Stimulated activated effector memory CD8-positive, alpha-beta T cell treated with anti-CD3 and anti-CD28 coated beads, Interleukin-12 subunit alpha, Interleukin-12 subunit beta, amount 100 ng/mL, for 72 hours (primary cell): ENCODE measurements at places on chromosomes 6 and 20.

GRCh38 chr6:159973951-159974350 lies 5.1 kb downstream of the IGF2R start:
- no peak for DNase-seq

GRCh38 chr6:149867876-149868640 lies 3.9 kb upstream of the LRP11 start:
- DNase-seq: no peak

DNA sequence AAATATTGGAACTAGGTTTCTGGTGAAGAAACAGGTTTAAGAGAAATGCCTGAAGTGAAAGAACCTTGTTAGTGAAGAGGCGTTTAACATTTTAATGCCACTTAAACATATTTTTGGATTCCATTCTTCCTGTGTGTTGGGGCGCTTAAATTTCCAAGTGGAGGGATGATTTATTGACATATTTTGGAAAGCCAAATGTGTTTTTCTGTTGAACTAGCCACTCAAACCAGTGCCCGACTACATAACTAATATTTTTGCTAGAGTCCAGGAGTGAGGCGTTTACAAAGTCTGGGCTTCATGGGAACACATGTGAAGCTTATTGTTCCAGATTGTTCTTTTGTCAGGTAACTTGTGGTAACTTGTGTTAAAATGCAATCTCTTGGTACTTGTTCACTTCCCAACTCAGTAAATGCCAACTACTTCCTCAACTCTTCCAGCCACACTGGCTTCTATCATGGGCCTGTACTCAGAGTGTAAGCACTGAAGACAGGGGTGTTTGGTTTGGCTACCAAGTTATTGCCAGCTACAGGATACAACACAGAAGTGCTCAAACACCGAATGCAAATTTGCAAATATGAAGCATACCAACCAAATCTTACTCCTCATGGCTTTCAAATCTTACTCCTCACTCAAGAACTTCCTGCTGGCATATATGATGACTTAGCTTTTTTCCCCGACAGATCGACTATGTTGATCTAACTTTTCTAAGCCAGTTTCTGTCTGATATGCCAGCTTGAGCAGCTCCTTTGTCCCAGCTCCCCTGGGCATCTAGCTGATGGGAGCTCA lies 2.0 kb upstream of the ZNFX1 start:
- DNase-seq: no peak

- no peak for DNase-seq
Observed at GRCh38 chr6:7617801-7618764, 28.1 kb downstream of the SNRNP48 start.

- DNase-seq: no peak
Observed at GRCh38 chr6:53735896-53736295, 58.9 kb upstream of the LRRC1 start.

- no peak for DNase-seq
Observed at GRCh38 chr6:93792746-93793145, 373.4 kb upstream of the EPHA7 start.

- no peak for DNase-seq
Observed at GRCh38 chr6:155690820-155691219, 235.2 kb upstream of the NOX3 start.

DNA sequence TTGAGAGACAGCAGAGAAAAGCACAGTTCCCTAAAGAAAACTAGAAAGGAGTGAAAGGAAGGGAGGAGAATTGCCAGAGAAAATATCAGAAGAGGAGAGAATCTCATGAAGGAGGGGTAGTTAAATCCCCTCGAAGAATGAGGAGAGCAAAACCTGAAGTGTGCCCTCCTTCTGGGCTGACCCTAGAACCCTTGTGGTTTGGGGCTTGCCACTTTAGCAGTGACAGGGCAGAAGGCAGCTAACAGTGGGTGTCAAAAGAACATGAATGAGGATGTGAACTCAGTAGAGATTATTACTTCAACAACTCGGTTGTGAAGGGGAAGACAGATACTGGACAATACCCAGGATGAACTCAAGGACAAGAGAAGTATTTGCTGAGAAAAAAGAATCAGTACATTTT lies 73.6 kb downstream of the RALGAPA2 start:
- no peak for DNase-seq

- DNase-seq: no peak
Observed at GRCh38 chr6:114033606-114034005, 62.7 kb upstream of the HDAC2 start.

- no peak for DNase-seq
Observed at GRCh38 chr6:28005975-28006374, 48.9 kb downstream of the OR2B6 start.

- DNase-seq: peak; percentile 74
Observed at GRCh38 chr6:33700391-33701050, 11.0 kb downstream of the UQCC2 start.

- no peak for DNase-seq
Observed at GRCh38 chr20:64168381-64169090, 4.3 kb downstream of the MYT1 start.

DNA sequence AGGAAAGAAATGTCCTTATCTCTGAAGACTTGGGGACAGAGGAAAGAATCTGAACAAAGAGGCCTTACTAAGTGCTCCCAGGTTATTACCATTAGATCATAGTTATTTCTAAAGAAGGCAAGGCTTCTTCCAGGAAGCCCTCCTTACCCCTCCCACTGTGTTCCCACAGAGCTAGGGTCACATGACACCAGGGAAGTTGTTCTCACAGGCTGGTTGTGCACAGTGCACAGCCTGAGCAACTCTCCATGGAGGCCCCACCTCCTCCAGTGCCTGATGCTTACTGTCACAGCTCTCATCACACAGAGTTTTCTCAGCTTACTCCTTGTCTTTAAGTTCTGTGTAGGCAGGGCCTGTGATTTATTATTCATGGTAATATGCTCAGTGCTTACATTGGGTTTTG lies 68.9 kb upstream of the SCGN start:
- DNase-seq: no peak

- DNase-seq: peak; percentile 24
Observed at GRCh38 chr6:155186052-155186658, 77.7 kb upstream of the CLDN20 start.

GRCh38 chr6:104411302-104411701 lies 448.4 kb downstream of the HACE1 start:
- DNase-seq: no peak

DNA sequence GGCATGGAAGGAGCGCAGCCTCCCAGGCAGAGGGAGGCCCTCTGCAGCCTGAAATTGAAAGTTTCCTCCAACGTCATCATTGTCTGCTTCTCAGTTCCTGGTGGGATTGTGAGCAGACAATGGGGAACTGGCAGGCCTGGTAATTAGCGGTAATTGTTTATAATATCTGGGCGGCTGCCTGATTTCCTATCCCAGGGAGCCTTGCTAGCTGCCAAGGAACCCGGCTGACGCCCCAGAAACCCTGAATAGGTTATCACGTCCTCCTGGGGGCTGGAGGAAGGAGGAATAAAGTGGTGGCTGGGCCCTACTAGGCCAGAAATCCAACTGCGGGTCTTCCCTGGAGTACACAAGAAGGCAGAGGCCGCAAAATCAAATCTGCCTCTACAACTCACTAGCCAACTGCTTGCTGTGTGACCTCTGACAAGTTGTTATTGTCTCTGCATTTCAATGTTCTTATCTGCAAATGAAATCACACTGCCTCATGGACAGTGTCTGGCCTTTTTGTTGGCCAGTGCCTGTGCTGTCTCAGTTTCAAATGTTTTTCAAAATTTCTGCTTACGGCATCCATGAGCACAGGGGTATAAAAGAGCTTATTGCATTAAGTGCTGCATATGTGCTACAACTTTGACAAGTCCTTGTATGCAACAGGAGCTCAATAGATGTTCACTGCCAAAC lies 16.9 kb downstream of the KCNK15 start:
- no peak for DNase-seq

DNA sequence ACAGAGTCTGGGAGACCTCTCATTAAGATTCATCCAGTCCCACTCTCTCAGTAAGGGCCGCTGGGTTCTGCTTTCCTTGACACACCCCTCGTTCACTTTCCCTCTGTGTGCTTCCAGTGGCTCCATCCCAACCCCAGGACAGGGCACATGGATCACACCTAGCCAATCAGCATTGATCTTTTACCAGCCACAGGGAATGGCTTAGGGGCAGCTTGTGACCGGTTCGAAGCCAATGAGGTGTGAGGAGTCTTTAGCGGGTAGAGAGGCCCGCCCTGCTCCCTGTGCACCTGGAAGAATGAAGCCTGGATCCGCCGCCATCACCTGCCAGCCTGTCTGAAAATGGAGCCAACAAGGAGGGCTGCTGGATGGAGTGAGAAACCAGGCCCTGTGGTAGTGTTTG lies 35.2 kb upstream of the OVOL2 start:
- DNase-seq: no peak

DNA sequence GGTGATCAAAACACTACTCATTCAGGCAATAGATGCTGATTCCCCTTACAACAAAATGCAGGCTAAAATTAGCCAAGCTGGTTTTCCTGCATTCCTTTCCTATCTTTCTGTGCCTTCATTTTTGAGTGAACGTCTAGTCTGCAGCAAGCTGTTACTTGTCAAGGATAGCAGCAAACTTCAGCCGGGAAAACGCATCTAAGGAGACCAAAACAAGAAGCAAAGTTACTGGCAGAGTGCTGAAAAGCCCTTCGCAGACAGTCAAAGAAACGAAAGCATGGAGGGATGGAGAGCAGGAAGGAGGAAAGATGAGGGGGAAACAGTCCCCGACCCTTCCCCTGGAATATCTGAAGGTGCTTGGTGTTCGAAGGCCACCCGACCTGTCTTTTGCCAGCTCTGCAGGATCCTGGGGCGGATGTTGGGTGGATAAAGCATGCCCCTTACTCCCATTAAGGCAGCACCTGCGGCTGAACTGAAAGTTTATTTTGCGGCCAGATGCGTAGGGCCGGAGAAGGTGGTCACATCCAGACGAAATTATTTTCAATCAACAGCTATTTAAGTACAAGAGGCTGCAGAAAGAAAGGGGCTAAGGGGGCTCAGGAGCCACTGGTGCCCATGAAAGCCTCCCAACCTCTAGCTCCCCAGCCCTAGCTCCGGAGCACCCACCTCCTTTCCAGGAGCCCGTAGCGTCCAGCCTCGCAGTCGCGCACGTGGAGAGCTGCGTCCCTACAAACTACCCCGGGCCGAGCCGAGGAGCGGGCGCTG lies 538 bp downstream of the FERMT1 start:
- no peak for DNase-seq

- DNase-seq: no peak
Observed at GRCh38 chr6:161578478-161578877, 304.6 kb upstream of the AGPAT4 start.

GRCh38 chr6:67358241-67358640 lies 1276.8 kb upstream of the ADGRB3 start:
- no peak for DNase-seq

GRCh38 chr20:1493536-1493935 lies 2.3 kb upstream of the SIRPB2 start:
- DNase-seq: no peak

DNA sequence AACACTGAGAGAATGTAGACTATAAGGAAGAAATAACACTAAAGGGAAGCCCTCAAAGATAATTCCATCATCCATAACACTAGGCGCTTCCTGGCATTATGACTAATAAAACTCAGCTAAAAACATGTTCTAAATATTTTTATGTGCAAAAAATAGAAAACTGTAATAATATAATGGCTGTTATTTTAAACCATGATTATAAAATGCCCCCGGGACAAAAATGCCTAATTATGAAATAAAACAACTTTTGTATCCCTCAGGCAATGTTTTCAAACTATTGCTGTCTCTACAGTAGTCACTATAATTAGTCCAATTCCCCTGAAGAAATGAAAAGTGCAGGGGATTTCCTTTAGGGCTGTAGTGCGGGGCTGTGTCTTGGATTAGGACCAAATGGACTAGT lies 242.4 kb downstream of the RNF144B start:
- no peak for DNase-seq

GRCh38 chr20:9889270-9889981 lies 50.5 kb upstream of the PAK5 start:
- DNase-seq: no peak

- no peak for DNase-seq
Observed at GRCh38 chr6:133682506-133683307, 206.2 kb upstream of the TCF21 start.

GRCh38 chr6:100152201-100152600 lies 158.2 kb upstream of the MCHR2 start:
- DNase-seq: no peak

GRCh38 chr6:56400273-56400672 lies 152.9 kb upstream of the COL21A1 start:
- DNase-seq: no peak

GRCh38 chr6:14016432-14016831 lies 91.7 kb downstream of the RNF182 start:
- DNase-seq: no peak

DNA sequence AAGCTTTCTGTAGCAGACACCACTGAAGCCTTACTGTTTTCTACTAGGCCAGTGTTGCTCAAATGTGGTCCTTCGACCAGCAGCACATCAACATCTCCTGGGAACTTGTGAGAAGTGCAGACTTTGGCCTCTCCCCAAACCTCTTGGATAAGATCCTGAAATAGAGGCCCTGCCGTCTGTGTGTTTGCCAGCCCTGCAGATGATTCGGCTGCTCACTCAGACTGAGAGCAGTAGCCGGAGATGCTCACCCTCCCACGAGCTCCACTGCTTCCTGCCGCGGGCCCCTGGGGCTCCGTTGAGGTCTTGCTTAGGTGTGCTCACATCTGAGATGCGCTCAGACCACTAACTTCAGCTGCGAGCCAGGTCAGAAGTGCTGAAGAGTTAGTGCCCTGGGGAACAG lies 129.5 kb upstream of the SSTR4 start:
- DNase-seq: no peak

- DNase-seq: no peak
Observed at GRCh38 chr6:1239805-1240204, 72.1 kb upstream of the FOXQ1 start.

GRCh38 chr20:17654649-17655285 lies 27.3 kb downstream of the RRBP1 start:
- DNase-seq: no peak

GRCh38 chr20:10314198-10314597 lies 95.6 kb downstream of the SNAP25 start:
- no peak for DNase-seq

GRCh38 chr6:66814156-66814555 lies 1107.1 kb upstream of the EYS start:
- DNase-seq: no peak

- no peak for DNase-seq
Observed at GRCh38 chr6:91042656-91043055, 455.8 kb upstream of the MAP3K7 start.

DNA sequence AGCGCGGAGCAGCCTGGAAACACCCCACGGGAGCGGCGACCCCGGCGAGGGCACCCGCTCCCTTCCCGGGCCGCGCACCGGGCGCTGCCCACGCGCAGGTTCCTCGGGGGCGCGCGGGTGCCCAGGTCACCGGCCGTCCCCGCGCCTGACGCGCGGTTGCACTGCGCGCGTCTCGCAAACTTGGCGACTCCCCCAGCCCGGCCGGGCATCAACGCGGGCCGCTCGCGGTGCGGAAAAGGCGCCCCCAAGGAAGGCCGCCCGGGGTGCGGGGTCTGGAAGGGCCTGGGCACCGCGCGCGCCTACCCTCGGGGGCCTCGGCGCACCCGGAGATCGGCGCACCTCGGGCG lies 555 bp upstream of the ZBTB46 start:
- no peak for DNase-seq
